ENCODE measurements at places on chromosomes 11 and 22.
A peak's percentile ranks its signal among the peaks of the same experiment; 100 is the strongest.

DNA sequence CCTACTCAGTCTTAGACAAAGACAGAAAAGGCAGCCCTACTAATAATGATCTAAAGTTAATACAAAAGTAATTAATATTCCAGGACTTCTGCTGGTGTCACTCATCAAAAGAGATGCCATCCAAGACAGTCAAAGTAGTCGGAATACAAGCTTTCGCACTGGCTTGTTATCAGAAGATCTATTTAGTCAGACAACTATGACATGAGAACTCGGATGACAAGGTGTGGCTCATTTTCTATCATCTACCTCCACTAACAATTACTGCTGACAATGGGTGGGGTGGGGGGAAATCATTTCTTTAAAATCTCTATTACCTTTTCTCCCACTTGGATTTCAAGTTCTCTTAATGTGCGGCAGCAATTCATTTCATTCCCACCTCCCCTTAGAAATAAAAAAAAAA is 56.7 kb downstream of the EFCAB6 start:
- DNase-seq: no peak

DNA sequence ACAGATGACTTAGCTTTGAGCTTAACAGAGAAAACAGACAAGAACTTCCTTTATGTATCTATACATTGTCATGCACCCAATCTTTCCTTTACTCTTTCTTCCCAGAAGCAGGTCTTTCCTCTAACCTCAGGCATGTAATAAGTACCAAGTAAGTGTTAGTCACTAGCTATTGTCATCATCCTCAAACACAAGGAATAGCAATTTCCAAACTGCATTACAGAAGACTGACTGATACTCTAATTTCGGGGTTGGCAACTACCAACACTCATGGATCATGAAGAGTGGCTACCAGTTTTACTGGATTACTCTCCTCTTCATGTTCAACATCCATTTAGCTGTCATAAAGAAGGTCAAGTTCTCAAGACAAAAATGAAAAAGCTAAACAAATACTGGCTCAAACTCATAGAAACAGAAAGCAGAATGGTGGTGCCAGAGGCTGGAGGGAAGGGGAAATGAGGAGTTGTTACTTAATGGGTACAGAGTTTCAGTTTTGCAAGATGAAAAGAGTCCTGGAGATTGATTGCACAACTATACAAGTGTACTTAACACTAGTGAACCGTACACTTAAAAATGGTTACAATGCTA is 111.6 kb downstream of the SIK3 start:
- no peak for DNase-seq

DNA sequence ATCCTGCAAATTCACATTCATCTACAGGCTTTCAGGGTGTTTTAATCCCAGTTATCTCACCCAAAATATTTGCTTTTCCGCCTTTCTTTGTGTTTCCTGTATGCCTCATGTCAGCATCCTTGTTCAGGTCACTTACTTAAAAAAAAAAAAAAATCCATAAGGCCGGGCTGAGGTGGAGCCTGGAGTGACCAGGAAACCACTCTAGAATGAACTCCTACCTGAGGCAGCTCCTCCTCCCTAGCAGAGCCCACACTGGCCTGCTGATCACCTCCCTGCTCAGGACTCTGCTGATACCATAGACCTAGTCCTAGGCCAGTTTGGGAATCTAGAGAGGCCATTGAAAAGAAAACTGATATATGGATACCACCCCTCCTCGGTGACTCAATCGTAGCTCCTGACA is 8.7 kb upstream of the DGAT2 start:
- DNase-seq: no peak

DNA sequence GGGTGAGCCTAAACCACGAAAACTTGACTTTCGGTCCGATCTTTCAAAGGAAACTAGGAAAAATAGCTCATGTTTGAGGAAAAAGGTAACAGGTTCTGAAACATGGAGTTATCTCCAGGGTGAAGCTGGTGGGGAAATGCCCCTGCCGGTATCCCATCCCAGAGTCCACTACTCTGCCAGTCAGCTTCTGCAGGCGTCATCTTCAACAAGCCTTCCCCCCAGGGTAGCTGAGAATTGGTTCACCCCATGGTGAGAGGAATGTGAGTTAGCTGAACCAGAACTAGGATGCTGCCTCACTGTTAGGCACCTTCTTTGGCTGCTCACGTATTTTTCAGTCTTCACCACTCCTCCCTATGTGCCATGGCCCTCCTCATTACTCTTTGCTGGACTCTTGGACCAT is 1.1 kb downstream of the GVQW3 start:
- peak; percentile 27 for DNase-seq

DNA sequence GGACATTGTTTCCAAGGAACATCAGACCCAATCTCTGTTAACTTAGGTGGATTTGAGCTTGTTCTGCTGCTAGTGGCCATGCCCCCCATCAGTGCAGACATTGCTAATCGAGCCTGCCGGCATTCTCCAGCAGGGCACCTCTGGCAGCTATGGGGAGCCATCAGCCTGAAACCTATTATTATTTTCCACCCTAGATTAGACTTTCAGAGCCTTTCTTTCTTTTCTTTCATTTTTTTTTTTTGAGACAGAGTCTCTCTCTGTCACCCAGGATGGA is 4.9 kb downstream of the CACNA1I start:
- DNase-seq: no peak

Measured in mesendoderm (in vitro differentiated cells).